ENCODE measurements at places on chromosomes 1 and 21.

GRCh38 chr1:196063294-196063693, 544.9 kb downstream of the KCNT2 start:
- DNase-seq, result no peak

DNA sequence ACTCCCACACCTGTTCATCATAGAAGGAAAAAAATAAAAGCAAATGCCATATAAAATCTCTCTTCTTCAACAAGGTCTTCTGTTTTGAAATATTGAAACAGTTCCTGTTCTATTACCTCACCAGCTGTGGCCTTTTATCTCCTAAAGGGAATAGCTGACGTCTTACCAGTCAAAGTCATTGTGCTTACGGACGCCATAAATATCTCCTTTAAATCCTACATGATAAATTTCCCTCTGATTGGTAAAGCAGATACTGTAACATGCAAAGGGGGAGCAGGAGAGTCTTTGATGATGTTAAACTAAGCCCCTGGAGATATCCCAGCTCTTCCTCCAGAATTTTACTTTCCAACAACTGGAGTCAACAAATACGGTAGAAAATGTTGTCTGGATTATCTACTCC, 168.4 kb downstream of the ZC3H11B start:
- no peak for DNase-seq

DNA sequence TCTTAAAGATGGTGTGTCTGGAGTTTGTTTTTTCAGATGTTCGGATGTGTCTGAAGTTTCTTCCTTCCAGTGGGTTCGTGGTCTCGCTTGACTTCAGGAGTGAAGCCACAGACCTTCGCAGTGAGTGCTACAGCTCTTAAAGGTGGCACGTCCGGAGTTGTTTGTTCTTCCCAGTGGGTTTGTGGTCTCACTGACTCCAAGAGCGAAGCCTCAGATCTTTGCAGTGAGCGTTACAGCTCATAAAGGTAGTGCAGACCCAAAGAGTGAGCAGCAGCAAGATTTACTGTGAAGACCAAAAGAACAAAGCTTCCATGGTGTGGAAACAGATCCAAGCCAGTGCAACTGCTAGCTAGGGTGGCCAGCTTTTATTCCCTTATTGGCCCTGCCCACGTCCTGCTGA, 1430.4 kb upstream of the B3GALT2 start:
- no peak for DNase-seq

DNA sequence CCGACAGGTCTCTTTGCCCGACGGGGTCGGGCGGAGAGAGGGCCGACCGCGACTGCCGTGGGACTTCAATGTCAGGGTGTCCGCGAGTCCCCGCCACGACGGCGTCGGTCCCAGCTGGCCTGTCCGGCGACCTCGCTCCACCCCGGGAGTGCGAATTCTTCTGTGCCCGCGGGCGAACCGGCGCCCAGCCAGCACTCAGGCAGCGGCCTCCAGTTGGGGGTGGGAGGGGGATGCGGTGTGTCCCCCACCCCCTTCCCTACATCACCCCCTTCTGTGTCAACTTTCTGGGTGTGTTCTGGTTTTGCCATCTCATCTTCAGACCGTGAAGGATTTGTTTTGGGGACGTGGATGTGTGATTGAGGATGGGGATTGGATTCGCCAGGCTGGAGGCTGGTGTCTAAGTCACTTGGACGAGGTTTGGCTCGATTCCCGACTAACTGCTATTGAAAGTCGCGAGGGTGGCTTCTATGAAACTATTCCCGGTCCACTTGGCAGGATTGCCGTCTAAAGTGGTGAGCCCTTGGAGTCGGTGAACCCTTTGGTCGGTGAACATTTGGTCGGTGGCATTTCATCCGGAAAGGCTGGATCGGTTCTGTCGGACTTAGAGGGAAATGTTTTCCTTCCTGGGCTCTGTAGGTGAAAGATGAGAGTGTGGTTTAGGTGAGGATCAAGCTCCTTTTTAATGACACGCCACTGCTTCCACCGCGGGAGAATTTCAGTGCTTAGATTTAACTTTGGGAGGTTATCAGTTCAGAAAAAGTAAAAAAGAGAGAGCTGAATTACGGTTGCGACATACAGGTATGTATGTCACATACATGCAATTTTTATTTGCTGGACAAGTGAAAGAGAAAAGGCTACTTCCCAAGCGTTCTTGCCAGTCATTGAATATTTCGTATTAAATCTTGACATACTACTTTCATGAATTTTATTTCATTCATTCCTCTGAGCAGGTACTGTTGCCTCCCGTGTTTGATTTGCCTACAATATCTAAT, 771 bp downstream of the ABCD3 start:
- DNase-seq, result no peak

- DNase-seq, result no peak
Measured at GRCh38 chr1:20775700-20776099, 11.4 kb downstream of the HP1BP3 start.

All from activated CD8-positive, alpha-beta memory T cell treated with anti-CD3 and anti-CD28 coated beads for 4 hours (primary cell).